NCI-H524 treated with DMSO at 0.1 percent for 48 hours (cell line): ENCODE measurements at places on chromosomes 1 and 21.
A peak's percentile ranks its signal among the peaks of the same experiment; 100 is the strongest.

DNA sequence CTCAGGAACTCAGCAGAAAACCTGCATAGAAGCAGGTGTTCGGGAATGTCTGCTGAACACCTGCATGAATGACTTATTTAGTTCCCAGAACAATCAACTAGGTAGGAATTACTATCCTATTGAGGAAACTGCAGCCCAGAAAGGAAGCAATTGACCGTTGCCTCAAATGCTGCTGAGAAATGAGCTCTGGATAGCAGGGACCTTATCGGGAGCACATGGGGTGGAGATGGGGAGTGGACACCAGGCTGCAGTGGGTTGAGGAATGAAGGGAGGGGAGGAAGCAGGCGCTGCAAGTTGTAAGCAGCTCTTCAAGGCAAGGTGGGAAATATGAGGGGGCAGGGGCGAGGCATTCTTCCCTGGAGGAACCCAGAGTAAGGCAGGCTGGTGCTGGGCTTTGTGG is 10.8 kb upstream of the CDCP2 start:
- no peak for DNase-seq

- no peak for DNase-seq
Observed at GRCh38 chr1:81804312-81804711, 3.6 kb downstream of the ADGRL2 start.

GRCh38 chr1:42162181-42162580 is 2.4 kb downstream of the GUCA2A start:
- DNase-seq, result no peak

- no peak for DNase-seq
Observed at GRCh38 chr1:28078680-28079626, 9.5 kb downstream of the EYA3 start.

DNA sequence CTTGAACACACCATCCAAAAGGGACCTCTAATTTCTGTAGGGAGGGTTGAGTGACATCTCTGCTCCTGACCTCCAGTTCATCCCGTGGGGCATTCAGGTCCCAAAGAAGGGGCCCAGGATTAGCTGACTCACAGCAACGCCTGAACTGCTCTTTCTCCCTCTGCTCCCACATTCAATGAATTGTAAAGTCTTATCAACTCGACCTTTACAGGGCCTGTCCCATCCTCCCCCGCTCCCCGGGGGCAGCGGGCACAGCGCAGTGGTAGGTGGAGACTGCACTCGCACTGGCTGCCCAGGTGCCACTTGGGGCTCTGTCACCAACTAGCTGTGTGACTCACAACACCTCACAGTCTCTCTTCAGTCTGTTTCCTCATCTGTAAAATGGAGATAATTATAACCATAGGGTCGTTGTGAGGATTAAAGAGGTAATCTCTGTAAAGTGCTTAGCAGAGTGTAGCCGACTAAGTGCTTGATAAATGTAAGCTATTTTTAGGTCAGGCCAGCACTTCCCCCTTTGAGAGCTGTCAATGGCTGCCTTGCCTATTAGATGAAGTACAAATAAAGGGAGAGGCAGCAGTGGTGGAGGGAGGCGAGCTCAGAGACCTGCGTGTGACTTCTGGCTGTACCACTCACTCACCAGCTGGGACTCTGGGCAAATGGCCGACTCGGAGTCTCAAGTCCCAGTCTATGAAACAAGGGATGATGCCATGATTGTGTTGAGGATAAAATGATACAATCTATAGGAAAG is 637 bp upstream of the MYBPHL start:
- DNase-seq, result peak; percentile 95

DNA sequence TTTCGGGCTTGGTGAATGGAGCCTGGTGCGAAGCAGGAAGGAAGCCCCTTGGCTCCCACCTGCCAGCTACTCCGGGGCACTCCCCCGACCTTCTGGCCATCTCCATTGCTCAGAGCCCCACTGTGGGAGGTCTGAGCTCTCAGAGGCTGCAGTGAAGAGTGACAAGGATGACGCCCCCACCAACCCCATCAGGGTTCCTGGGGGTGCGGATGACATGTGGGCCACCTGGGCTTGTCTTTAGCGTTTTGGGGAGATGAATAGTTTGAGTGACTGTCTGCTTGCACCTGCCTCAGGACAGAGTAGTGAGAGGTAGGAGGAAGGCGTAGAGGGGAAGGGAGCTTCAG is 43.2 kb upstream of the LBR start:
- no peak for DNase-seq

GRCh38 chr1:37157634-37158033 is 123.3 kb upstream of the GRIK3 start:
- no peak for DNase-seq

DNA sequence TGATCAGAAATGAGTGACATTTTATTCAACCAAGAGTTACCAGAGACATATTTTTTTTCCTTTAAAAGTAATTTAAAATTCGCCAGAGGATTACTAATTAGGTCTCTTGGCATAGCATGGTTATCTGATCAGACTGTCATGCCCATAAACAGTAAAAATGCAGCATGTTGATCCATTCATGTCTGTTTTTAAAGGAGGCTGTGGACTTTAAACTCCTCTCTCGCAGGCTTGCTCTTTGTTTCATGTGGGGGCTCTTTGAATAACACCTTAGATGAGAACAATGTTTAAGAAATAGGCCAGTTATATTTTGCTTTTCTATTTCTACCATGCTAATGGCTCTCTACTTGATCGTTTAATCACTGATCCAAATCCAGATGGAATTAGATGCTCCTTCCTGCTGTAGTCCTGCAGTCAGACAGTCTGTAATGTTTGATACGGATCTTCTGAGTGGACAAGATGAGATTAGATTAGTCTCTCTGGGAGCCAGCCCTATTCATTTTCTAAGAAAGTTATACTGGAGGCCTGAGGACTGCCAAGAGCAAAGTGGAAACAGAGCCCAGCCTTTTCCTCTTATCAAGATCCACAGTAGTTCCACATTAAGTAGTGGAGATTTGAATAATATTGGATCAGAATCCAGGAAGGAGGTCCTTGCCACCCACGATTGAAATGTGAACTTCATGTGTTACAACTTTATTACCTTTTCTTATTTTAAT is 197.4 kb downstream of the HS2ST1 start:
- DNase-seq, result no peak

DNA sequence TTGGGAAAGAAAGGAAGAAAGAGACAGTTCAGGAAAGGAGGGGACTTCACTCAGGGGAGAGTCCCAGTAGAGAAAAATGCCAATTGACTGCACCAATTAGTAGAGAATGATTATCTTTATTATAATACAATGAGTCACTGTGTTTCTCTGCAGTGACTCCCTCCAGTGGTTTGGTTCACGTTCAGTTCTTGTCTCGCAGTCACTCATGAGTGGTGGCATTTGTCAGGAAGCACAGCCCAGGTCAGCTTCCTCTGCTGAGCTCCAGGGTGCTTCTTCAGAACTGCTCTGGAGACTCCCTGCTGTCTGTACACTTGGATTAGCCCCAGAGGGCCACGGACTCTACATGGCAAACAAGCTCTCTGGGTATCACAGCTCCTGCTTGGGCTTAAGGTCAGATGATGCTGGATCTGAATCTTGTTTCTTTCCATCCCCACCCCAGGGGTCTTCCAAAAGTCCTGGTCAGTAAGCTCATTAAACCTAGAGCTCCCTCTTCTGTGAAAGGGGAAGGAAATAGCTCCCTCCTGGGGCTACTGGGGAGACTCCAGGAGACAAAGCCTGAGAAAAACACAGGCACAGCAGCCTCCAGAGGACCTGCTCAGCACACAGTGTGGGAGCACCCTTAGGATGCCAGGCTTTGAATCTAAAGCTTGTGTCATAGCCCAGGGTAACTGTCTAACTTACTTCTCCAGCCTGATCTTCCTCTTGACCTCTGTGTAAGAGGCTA is 619.0 kb downstream of the AJAP1 start:
- DNase-seq, result no peak

DNA sequence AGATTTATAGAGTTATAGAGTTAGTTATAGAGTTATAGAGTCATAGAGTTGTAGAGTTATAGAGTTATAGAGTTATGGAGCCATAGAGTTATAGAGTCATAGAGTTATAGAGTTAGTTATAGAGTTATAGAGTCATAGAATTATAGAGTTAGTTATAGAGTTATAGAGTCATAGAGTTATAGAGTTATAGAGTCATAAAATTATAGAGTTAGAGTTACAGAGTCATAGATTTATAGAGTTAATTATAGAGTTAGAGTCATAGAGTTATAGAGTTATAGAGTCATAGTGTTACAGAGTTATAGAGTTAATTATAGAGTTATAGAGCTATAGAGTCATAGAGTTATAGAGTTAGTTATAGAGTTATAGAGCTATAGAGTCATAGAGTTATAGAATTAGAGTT is 32.1 kb downstream of the UBASH3A start:
- DNase-seq, result no peak

DNA sequence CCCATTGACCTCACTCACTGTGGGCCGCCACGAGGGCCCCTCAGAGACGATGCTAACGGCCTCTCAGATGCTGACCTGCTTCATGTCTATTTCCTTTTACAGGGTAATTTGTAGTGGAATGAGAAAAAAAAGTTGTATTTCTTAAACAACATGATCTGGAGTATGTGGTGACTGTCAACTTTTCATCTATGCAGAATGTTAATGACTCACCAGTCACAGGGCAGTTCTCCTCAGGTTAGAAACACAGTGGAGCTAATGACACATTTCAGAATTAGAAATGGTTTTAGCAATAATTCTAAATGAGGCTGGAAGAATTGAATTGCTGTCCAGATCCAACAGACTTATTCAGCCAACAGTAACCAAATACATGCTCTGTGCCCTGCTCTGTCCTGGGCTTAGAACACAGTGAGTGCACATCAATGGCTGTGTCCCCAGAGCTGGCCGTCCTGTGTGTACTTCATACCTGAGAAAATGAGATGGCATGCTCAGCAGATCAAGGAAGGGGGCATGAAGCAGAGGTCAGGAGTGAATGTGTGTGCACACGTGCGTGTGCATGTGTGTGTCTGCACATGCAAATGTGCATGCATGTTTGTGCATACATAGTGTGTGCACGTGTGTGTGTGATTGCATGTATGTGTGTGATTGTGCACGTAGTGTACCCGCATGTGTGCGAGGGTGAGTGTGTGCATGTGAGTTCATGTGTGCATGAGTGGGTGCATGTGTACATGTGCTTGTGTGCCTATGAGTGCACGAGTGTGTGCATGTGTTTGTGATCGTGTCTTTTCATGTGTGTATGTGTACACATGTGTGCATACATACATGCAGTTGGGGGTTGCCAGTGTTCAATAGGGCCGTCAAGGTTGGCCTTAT is 145.3 kb downstream of the PCBP3 start:
- DNase-seq, result no peak

GRCh38 chr21:45713613-45714012 is 70.1 kb downstream of the PCBP3 start:
- no peak for DNase-seq

DNA sequence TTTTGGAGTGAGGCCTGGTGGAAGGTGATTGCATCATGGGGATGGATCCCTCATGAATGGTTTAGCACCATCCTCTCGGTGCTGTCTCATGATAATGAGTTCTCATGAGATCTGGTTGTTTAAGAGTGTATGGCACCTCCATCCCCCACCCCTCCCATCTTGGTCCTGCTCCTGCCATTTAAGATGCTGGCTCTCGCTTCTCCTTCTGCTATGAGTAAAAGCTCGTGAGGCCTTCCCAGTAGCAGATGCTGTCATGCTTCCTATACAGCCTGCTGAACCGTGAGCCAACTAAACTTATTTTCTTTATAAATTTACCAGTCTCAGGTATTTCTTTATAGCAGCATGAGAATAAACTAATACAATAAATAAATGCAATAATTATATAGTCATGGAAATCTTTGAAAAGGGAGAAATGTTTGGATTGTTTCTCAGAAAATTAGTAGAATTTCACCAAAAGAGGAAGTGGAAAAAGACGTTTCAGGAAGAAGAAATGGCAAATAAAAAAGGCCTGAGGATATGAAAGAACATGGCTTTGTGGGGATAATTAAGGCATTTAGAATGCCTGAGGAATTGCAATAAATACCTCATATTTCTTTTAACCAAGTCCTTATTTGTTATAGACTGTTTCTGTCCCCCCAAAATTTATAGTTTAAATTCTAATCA is 451.2 kb upstream of the ADGRL4 start:
- DNase-seq, result no peak

DNA sequence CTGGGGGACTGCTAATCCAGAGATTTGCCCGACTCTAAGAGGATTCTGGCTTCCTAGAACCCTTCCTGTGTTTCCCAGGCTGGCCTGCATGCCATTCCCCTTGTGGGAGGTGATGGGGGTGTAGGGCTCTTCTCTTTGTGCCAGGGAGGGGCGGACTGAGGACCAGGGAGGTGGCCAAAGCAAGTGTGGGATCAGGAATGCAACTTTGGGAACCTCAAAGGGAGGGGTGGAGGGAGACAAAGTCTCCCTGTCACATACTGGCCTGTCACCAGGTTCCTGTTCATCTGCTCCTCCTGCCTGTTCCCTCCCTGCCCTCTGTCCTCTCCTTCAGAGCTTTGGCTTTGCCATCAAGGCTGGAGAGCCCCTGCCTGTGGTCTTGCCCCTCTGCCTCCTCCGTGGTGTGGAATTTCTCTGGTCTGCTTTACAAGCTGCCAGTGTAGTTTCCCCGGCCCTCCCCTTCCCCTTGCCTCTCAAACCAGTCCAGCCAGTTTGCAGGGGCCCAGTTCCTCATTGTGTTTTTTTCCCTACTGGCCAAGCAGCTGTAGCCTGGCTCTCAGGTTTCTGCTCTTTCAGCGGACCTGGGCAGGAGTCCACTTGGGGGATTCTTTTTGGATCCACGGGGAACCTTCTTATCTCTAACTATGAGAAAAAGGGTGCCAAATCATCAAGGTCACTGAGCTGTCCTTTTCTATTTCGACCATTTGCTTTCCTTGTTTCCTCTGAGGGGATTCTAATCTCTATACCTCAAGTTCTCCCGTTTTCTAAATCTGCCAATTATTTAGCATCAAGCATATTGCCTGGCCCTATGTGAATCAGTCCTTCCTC is 1.8 kb downstream of the CGN start:
- DNase-seq, result no peak

DNA sequence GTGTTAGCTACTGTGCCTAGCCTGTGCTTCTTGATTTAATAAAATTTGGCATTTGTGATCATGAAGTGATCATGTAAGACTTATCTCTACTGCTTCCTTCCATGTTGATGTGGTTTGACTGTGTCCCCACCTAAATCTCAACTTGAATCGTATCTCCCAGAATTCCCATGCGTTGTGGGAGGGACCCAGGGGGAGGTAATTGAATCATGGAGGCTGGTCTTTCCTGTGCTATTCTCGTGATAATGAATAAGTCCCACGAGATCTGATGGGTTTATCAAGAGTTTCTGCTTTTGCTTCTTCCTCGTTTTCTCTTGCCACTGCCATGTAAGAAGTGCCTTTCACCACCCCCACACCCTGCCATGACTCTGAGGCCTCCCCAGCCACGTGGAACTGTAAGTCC is at the start of gene OVAAL:
TSS of gene OVAAL (plus strand) at position 301 of the 400 bp plus-strand sequence.
- DNase-seq, result no peak

DNA sequence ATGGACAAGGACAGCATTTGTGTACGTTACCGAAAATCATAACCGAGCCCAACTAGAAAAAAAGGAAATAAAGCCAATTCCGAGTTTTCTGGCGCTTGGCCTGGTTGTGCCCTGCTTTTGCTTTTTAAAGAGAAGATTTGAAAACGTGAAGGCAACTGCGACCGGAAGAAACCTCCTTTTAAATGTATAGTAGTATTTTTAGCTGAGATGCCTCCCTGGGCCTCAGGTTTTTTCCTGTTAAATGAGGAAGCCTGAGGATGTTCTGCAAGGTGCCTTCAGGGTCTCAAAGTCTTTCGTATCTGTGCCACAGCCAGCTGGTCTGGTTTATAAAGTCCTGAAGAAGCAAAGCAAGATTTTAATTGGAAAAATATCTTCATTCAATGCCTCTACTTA is 371 bp upstream of the ODF2L start:
- DNase-seq, result no peak
